ENCODE measurements at places on chromosomes 3 and 15.

GRCh38 chr3:34886443-34886842, 752.9 kb upstream of the ARPP21 start:
- DNase-seq, result no peak

DNA sequence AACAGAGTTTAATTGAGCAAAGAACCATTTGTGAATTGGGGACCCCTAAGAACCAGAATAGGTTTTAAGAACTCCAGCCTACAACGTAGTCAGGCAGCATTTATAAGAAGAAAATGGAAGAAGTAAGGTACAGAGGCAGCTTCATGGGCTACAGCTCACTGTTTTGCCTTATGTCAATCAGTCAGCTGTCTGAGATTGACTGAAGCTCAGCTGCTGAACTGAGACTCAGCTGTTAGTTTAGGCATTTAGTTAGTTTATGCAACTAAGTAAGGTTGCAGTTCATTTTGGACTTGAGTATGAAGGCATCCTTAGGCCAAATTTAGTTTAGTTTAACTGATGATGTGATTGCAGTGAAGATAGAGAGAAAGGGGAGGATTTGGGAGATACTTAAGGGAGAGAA, 34.1 kb upstream of the RASA2 start:
- no peak for DNase-seq

GRCh38 chr15:78364233-78364632, 24.1 kb downstream of the CRABP1 start:
- DNase-seq, result no peak

DNA sequence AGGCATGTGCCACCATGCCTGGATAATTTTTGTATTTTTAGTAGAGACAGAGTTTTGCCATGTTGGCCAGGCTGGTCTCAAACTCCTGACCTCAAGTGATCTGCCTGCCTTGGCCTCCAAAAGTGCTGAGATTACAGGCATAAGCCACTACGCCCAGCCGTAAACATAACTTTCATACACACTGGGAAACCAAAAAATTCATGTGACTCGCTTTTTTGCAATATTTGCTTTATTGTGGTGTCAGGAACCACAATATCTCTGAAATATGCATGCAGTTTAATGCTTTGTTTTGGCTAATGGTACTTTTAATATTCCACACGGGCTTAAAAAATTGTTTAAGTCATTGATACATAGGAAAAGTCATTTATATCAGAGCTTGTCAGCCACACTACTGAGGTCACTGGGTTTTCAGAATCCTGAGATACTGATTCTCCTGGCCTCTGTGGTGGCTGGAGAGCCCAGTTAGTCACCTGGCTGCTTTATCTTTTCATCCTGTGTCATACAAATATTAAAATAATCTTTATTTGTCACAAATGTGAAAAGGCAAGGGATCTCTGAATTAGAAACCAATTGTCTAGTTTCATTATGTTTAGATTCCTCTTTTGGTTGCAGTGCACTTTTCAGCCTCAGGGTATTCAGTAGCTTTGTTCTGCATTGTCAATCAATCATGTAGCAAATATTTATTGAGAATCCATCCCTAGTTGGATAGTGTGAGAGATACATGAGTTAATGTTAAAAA, 10.0 kb downstream of the TMEM62 start:
- DNase-seq, result no peak

GRCh38 chr3:46901591-46902187, 24.2 kb downstream of the PTH1R start:
- no peak for DNase-seq
